ENCODE measurements at places on chromosomes 2 and 18. TPM values are rescaled to one million over a fixed set of nuclear protein-coding genes. Genes with fewer than 3 reads are reported as not detected.
A peak's percentile ranks its signal among the peaks of the same experiment; 100 is the strongest.

GRCh38 chr2:225820826-225821225 lies 421.3 kb downstream of the NYAP2 start:
- H3K4me3 ChIP-seq: no peak overlapping the region
- DNase-seq: no peak

Gene HMSD
- total RNA-seq: not detected

DNA sequence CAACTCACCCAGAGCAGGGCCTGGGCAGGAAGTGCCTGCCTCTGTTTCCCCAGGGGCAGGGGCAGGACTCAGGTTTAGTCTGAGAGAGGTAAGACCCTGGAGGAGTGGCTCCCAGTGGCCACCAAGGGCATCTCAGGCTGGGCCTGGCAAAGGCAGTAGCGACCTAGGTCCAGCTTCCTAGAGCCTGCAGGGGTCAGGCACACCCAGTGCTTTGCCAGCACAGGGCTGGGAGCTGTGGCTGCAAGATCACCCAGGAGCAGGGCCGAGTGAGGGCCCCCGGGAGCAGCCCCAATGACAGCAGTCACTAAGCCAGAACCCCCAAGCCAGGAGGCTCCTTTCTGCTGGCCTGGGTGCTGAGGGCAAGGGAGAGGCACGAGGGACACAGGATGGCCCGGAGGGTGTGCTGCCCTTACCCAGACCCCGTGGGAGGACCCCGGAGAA lies 8.8 kb upstream of the DUSP2 start:
- H3K4me1 ChIP-seq: no peaks in the 10 kb centered on the region
- H3K27ac ChIP-seq: no peak overlapping the region
- no peaks in the 10 kb centered on the region for H3K27me3 ChIP-seq
- no peak for DNase-seq
- no peaks in the 10 kb centered on the region for H3K36me3 ChIP-seq

Gene AGBL5
- 2.1 TPM for total RNA-seq

GRCh38 chr2:230414302-230414701 lies 1.7 kb upstream of the SP100 start:
- no peak overlapping the region for H3K4me3 ChIP-seq
- peaks cover 2% of the 10 kb centered on the region for H3K4me1 ChIP-seq
- peak overlapping the region; percentile 20 for H3K27ac ChIP-seq
- DNase-seq: no peak
- no peaks in the 10 kb centered on the region for H3K36me3 ChIP-seq

Gene MARCO
- 28.4 TPM for total RNA-seq

GRCh38 chr2:6069381-6069780 lies 377.2 kb downstream of the SOX11 start:
- no peak overlapping the region for H3K27ac ChIP-seq
- H3K27me3 ChIP-seq: no peaks in the 10 kb centered on the region
- H3K4me3 ChIP-seq: no peak overlapping the region

Gene MMADHC
- 35.8 TPM for total RNA-seq
